RWPE1 (cell line): ENCODE measurements at places on chromosomes 3 and 15.
A peak's percentile ranks its signal among the peaks of the same experiment; 100 is the strongest.

DNA sequence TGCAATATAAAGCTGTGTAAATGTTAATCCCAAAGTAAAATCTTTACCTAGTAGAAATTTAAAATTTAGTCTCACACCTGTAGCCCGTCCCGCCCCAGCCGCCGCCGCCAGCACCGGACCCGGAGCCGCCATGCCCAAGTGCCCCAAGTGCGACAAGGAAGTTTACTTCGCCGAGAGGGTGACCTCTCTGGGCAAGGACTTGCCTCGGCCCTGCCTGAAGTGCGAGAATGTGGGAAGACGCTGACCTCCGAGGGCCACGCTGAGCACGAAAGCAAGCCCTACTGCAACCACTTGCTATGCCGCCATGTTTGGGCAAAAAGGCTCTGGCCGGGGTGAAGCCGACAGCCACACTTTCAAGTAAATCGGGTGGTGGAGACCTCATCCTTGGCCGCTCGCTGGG, 22.1 kb upstream of the TOP2B start:
- DNase-seq, result no peak

- DNase-seq, result no peak
These were observed 270.3 kb upstream of the CFAP20DC start for GRCh38 chr3:59320080-59320479.

DNA sequence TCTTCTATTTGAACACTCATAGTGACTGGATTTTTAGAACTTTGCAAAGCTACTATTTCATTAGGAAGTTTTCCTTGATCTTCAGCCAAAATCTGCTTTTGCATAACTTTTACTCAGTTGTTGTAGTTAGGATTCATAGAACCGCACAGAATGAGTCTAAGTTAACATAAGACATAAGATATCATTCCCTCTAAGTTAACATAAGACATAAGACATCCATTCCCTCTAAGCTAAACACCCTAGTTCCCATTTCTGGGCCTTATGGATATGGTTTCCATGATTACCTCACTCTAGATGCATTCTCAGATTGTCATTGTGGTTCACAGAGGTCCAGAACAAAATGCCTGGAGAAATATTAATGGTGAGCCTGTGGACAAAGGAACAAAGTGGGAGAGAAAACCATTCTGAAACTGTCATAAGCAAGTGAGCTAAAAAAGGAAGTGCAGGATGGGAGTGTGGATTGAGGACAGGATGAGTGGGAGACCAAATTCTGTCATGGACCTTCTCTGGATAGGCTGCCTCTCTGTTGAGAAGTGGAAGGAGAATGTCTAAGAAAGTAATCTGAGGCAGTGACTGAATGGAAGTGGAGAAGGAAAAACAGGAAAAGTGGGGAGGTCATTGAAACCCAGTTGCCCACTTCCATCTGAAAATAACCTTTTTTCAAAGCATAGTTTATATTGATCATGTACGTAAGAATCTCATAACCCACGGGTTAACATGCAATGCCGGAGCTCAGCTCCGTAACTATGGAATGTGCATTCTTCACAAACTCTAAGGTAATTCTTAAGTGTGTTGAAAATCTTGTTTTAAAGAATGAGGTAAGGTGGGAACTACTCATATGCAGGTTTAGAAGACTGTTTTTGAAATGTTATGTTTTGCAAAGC, 37.4 kb upstream of the SECISBP2L start:
- DNase-seq, result no peak

DNA sequence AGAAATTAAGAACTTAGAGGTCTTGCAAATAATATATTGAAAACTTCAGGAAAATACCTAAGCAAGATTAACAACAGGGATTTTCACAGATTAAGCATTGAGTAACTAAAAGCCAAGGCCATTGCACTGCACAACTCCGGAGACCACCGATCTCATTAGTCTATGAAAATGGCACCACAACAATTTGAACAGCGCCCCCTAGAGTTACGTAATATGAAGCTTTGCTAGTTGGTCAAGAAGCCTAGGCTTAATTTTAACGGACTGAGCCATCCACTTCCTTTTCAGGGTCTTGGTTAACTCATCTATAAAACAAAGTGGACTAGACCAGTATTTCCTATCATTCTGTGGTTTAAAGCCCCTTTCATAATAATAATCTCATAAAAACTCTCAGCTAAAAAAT, 24.8 kb downstream of the TMEM212 start:
- no peak for DNase-seq

DNA sequence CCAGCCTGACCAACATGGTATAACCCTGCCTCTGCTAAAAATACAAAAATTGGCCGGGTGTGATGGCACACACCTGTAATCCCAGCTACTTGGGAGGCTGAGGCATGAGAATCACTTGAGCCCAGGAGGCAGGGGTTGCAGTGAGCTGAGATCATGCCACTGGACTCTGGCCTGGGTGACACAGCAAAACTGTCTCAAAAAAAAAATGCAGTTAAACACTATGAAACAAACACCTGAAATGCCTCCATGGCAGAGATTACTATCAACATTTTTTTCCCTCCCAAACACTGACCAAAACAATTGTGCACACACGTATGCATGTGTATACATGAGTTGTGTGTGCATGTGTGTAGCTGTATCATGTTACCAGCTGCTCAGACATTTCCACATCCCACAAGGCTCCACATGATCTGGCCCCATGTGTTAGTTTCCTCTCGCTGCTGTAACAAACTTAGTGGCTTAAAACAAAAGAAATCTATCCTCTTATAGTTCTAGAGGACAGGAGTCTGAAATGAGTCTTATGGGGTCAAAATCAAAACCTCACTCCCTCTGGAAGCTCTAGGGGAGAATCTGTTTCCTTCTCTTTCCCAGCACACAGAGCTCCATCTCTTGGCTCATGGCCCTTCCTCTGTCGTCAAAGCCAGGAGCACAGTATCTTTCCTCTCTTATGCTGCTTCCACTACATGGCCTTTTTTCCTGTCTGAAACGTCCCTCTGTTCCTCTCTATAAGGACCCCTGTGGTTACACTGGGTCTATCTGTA, 34.5 kb downstream of the SLC41A3 start:
- DNase-seq, result no peak

DNA sequence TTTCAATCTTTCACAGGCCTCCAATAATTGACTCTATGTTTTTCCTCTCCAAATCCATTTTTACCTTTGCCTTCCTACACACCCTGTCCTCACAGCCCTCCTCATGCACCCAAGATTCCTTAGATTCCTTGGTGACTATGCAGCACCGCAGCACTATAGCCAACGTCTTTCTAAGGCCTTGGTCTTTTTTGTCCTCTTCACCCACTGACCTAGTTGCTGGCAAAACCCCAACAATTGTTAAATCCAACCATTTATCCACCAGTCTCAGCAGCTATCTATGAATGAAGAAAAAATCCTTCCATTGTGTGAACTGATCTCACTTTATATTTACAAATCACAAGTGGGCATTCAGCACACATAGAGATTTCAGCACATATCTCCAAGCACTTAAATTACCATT, 203.9 kb downstream of the VGLL3 start:
- DNase-seq, result peak; percentile 1

- DNase-seq, result no peak
These were observed 268.5 kb upstream of the CTNNB1 start for GRCh38 chr3:40930756-40931155.

DNA sequence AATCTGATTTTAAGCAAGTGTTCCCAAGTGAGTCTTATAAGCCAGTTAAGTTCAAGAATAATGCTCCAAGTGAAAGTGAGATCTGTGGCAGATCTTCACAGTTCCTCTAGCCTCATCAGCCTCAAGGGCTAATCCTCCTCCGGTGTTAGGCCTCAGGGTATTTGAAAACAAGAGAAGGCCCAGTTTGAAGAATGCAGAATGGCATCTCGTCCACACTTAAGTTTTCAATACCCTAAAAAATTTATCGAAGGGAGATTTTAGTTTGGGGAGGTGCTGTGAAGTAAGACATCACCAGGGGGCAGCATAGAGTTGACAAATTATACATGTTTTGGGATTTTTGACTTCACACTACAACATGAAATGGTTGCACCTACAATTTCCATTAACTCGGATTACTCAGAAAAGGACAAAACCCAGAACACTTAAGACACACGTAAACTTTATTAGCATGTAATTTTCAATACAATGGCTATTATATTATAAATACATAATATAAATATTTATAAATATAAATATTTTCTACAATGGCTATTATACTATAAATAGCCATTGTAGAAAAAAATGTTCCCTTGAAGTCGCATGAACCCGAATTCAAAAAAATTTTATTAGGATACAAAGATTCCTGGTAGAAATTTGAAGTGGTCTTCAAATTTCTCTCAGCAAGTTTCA, 2.3 kb upstream of the TMEM266 start:
- DNase-seq, result peak; percentile 45

GRCh38 chr3:53518495-53518981, 24.1 kb downstream of the CACNA1D start:
- no peak for DNase-seq

DNA sequence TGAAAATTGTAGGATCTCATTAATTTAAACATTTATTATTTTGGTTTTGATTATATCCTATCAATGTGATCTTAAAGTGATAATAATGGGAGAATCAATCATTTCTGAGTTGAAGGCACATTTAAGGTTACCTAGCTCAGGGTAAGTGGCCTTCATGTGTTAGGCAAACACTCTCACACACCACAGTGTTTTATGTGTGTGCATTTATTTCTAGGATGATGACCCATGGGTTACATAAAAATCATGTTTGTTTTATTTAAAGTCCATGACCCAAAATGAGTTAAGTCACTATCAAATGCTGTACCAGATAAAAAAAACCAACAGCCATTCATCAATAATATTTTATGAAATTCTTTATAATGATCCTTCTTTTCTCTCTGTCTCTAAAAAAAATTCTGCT, 520.8 kb downstream of the GRM7 start:
- DNase-seq, result no peak

DNA sequence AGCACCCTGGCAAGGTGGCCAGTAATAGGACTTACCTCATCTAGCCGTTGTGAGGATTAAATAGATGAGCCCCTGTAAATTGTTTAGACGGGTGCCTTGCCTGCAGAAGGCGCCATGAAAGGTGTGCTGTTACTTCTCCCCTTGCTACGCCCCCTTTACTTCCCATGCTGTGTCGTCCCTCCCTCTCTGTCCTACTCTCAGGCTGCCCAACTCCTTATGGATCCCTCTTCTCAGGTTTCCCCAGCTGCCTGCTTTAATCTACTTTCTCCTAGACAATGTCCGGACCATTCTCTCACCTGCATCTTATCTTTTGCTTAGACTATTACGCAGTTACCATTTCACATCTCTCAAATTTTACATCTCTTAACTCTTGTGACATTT, 1.7 kb upstream of the FBXW12 start:
- no peak for DNase-seq

DNA sequence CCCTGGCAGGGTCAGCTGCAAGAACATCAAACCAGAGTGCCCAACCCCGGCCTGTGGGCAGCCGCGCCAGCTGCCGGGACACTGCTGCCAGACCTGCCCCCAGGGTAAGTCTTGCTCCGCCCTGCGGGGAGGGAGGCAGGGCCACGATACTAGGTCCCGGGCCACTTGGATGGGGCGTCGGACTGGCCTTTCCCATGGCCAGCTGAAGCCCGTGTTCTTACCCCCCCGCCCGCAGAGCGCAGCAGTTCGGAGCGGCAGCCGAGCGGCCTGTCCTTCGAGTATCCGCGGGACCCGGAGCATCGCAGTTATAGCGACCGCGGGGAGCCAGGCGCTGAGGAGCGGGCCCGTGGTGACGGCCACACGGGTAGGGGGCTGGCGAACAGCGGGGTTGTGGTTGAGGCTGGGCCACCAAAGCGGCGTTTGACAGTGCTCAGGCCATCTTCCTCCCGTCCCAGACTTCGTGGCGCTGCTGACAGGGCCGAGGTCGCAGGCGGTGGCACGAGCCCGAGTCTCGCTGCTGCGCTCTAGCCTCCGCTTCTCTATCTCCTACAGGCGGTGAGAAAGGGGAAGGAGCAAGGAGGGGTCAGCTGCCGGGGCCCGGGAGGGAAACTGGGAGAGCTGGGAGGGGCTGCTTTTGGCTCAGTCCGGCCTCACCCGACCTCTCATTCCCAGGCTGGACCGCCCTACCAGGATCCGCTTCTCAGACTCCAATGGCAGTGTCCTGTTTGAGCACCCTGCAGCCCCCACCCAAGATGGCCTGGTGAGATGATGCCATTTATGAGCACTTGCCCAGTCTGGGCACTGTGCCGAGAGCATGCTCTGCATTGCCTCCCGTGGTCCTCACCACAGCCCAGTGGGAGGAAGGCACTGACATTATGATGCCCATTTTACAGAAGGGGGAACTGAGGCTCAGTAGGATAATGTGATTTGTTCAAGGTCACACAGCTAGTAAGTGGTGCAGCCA, 1.7 kb downstream of the CHRD start:
- DNase-seq, result no peak
